ENCODE measurements at places on chromosomes 11 and 22.
A peak's percentile ranks its signal among the peaks of the same experiment; 100 is the strongest.

- peak; percentile 89 for DNase-seq
Observed at GRCh38 chr22:46604306-46604690, 15.9 kb upstream of the GRAMD4 start.

GRCh38 chr11:63489879-63490278 lies 1.1 kb downstream of the PLAAT5 start:
- no peak for DNase-seq

- no peak for DNase-seq
Observed at GRCh38 chr11:107704451-107704850, 7.4 kb downstream of the SLN start.

GRCh38 chr11:116972691-116973090 lies 125.5 kb downstream of the SIK3 start:
- DNase-seq, result no peak

GRCh38 chr11:42253156-42253555 lies 793.7 kb upstream of the LRRC4C start:
- no peak for DNase-seq

DNA sequence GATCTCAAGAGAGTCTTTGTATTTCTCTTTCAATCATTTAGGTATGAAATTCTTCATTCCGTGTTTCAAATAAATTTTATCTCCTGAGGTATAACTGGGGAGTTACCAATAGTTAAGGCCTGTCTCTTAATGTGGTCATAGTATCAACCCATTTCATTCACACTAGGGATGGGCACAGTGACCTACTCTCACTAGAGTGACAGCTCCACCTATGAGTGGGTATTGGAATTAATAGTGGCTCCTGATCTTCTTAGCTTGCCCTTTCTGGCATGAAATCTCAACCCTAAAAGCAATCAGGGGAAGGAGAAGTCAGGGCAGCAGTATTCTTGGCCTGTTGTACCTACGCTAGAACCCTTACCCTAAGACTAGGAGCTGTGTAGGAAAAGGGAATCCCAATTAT lies 507.7 kb downstream of the FAM181B start:
- DNase-seq, result no peak

DNA sequence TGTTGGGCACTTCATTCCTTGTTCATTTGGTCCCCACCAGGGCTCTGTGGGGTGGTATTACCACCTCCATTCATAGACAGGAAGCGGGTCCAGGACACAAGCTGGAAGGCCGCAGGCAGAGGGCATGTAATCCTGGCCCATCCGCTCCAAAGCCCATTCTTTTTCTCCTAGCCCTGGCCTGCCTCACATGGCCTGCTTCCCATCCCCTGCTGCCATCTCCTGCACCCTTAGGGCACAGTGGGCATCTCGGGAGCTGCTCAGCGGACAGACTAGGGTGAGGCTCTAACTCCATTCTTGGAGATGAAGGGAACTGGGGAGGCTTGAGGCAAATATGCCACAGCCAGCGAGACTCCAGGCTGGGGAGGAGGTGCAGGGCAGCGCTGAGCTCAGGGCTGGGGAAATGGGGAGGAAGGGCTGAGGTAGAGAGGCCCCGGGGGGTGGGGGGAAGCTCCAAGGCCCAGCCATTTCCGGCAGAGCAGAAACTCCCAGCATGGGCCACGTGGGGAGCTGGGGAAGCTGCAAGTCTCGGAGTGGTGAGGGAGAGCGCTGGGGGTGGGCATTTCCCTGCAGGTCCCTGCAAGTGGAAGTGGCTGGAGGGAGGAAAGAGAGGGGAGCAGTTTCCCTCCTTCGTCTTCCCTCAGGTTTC lies 14.3 kb upstream of the BCL9L start:
- peak; percentile 88 for DNase-seq

DNA sequence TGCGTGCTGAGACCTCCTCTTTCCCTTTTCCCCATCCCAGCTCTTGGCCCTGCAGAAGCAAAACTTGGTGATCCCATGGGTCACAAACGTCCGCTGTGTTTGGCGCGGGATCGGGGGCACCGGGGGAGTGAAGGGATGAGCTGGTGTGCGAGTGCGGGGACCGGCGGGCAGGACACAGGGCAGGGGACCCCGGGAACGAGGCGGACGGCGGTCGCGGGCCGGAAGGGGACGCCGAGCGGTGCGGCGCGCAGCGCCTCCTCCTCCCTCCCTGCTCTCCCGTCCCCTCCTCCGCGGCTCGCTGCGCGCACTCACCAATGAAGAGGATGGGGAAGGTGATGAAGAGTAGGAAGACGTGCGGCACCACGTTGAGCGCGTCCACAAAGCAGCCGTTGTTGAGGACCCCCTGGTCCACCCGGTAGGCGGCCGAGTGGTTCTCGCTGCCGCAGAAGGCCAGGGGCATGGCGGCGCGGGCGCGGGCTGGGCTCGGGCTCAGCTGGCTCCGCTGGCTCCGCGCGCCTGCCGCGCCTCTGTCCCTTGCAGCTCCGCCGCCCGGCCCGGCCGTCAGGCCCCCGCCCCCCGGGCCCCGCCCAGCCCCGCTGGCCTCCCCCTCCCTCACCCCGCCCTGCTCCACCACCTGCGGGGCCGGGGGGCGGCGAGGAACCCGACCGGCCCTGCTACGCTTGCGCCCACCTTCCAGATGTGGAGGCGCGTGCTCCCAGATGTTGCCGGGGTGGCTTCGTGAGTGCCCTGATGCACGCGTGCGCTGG lies at the start of gene ABCC8:
Gene ABCC8, minus strand, starts transcription at position 529 of the 767 bp plus-strand sequence. Its CDS starts 69 bp downstream, at position 460.
- no peak for DNase-seq

DNA sequence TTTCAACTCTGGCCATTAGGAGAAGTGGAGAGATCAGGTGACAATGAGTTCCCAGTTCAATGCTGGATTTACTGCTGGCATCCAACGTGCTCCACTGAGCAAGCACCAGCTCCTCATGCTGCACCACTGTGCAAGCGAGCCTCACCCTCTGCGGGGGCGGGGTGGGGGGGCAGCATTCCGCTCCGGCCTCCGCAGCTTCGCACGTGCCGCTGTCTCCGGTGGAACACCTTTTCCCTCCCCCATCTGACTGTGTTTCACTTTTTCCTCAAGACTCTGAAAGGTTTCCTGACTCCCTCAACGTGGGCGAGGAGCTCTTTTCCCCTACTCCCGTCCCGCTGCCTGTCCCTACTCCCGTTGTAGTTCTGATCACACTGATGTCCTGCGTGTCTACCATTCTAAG lies 835 bp upstream of the RHOD start:
- DNase-seq, result no peak

- DNase-seq, result peak; percentile 45
Observed at GRCh38 chr22:30221121-30221992, 25.2 kb downstream of the LIF start.

- no peak for DNase-seq
Observed at GRCh38 chr11:116928845-116929244, 91.4 kb upstream of the APOA1 start.

GRCh38 chr22:29713156-29713727 lies 6.6 kb upstream of the CABP7 start:
- DNase-seq, result no peak

GRCh38 chr11:8566613-8567210 lies 27.3 kb downstream of the STK33 start:
- DNase-seq, result no peak

DNA sequence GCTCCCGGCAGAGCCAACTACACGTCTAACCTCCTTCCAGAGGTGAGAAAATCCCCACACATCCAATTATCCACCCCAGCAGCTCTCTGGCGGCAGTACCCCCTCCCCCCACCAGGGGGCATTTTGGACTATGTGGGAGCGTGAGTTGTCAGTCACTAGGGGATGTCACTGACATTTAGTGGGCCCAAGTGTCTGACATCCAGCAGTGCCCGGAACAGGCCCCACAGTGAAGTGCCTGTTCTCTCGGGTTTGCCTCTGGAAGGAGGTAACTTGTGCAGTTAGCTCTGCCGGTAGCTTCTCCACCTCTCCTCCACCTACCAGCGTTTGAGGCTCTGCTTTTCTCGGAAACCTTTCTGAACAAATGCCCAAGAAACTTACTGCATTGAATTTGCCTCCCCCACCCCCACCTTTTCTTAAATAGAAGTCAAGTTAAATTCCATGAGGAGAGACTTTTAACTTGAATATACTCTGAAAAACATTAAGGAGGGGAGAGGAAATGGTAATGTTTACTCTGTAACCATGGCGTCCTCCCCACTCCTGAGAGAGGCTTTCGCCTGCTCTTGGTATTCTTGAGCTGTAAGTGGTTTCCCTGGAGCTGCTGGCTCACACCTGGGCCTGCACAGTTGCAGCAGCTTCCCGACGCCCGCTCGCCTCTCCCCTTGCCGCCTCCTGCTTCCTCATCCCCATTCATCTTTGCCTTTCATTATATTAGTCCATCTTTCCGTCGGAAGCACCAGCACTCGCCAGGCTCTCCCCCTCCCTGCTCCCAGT lies 112.8 kb downstream of the WNT7B start:
- peak; percentile 45 for DNase-seq

DNA sequence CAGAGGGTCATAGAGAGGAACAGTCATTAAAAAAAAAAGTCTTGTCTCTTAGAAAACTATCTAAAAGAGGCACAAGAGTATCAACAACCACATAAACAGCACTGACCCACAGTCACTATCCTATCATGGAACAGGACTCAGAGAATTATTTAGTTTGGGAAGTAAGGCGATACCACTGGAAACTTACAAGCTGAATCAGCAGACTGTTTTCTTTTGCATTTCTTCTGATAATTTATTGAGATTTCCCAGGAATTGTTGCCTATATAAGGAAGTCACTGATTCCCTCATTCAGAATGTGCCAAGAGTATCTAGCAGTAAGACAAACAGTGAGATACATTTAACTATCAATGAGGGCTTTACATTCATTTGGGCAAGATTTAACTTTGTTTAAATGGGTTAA lies 304.1 kb downstream of the GUCY1A2 start:
- no peak for DNase-seq

- DNase-seq, result no peak
Observed at GRCh38 chr22:29641042-29641699, 37.7 kb downstream of the NF2 start.

DNA sequence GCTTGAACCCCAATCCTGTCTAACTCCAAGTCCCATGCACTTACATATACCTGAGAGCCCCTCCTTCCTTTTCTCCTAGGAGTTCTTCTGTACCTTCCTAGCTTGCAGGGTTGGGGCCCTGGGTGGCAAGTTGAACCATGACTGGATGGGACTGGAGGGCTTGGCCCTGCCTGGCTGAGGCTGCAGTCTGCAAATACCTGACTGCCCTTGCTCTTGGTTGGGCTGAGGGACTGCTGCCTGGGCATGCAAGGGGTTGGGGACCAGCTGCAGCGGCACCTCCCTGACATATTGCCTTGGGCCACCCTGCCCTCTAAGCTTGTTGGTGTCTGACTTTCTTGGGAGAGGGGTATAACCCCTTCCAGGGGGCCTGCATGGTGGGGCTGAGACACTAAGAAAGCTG lies 9.8 kb upstream of the SLC39A13 start:
- DNase-seq, result no peak

GRCh38 chr11:46252373-46252914 lies 25.0 kb upstream of the CREB3L1 start:
- DNase-seq, result no peak

DNA sequence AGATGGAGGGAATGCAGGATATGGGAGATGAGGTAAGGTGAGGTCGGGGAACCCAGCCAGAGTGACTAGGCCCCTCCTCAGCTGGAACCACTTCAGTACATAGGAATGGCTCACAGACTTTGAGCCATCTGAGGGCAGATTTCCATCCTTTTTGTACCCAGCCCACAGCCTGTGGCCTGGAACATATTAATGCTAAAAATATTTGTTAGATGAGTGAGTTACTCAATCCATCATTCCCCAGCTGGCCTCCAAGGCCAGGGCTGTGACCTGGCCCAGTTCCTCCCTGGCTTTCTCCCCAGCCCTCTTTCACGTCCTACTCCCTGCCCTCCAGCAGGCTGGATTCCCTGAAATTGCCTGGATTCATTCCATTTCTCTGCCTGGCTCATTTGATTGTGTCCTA lies 57.2 kb upstream of the PRDM11 start:
- no peak for DNase-seq

GRCh38 chr22:40585310-40585751 lies 51.2 kb downstream of the MRTFA start:
- no peak for DNase-seq

- no peak for DNase-seq
Observed at GRCh38 chr11:45511566-45511965, 153.9 kb downstream of the CHST1 start.

DNA sequence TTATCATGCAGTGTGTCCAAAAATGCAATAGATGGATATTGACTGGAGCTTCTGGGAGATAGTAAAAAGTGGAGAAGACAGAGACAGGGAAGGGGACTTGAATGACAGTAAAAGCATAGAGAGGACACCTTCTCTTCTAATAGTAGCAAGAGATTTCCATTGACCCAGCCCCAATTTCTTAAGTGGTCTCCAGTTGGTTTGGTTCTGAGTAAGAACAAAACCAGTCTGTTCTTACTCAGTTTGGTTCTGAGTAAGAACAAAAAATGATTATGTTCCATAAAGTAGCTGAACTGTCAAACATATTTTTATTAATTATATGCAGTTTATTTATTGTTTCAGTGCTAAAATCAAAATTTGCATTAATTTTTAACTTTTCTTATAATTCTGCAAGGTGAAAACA lies 316.8 kb upstream of the MPPED2 start:
- DNase-seq, result no peak

GRCh38 chr11:11407763-11408084 lies 54.7 kb upstream of the CSNK2A3 start:
- DNase-seq, result no peak

All from GDM1 (cell line).